CD4-positive, alpha-beta T cell treated with Interleukin-12 subunit alpha and Interleukin-12 subunit beta, for 1 hour (primary cell): ENCODE measurements at places on chromosomes 7 and 10.

DNA sequence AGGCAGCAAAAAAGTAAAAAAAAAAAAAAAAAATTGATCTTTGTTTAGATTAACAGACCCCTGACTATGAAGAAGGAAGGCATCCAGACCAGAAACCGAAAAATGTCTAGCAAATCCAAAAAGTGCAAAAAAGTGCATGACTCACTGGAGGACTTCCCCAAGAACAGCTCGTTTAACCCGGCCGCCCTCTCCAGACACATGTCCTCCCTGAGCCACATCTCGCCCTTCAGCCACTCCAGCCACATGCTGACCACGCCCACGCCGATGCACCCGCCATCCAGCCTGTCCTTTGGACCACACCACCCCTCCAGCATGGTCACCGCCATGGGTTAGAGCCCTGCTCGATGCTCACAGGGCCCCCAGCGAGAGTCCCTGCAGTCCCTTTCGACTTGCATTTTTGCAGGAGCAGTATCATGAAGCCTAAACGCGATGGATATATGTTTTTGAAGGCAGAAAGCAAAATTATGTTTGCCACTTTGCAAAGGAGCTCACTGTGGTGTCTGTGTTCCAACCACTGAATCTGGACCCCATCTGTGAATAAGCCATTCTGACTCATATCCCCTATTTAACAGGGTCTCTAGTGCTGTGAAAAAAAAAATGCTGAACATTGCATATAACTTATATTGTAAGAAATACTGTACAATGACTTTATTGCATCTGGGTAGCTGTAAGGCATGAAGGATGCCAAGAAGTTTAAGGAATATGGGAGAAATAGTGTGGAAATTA, 19.4 kb downstream of the GATA3 start:
- no peak for DNase-seq

- no peak for DNase-seq
Measured at GRCh38 chr7:34430456-34430855, 227.6 kb upstream of the NPSR1 start.

DNA sequence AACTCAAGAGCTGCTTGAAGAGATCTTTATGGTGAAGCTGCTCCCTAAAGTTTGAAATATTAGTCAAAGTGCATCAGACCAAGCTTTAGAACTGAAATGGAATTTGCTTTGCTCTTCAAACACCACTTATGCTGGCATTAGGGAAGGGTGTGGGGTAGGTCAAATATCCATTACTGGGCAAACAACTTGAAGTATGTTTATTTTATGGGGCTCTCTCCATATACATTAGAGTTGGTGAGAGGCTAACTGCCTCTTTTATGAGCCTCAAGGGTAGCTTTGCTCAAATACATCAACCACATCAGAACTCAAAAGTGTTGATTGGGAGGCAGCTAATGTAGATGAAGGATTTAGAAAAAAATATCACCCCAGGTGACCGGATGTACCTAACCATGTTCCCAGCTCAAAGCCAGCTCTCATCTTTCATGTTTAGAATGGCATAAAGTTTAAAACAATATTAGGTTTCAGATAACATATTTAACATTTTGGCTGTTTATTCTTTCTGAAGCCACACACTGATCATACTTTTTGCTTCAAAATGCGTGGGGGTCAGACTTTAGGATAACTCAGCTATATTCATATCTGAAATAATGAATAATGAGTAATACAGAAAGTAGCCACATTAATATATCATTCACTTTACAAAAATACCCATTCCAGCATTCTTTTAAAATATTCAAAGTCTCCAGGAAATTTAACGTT, 318.6 kb downstream of the PTEN start:
- DNase-seq: no peak

GRCh38 chr7:30683816-30684215, 1.6 kb upstream of the CRHR2 start:
- DNase-seq: no peak

- DNase-seq: peak; percentile 78
Measured at GRCh38 chr7:101815826-101816594, 1.4 kb upstream of the CUX1 start.
